ENCODE measurements at places on chromosomes 4 and X.

DNA sequence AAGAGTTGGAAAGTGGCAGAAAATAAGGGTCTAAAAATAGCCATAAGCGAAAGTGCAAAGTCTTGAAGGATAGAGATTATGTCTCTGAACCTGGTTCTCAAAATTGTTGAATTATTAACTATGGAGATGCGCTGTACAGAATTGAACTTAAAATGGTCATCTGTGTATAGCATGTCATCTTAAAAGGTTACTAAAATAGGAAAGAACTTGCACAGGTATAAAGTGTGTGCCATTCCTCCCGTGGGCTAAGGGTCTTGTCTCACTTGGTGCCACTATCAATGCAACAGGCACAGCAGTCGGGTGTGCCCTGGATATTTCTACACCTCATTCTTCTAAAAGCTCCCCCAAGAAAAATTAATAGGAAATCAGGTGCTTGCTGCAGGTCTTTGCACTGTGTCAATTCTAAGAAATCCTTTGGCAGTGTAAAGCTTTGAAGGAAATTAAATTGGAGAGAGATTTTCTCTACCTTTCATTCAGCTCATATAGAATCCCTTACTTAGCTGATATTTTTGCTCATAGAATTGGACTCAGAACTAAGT is 2.4 kb downstream of the SORBS2 start:
- DNase-seq = no peak

- DNase-seq = peak; percentile 28
Measured at GRCh38 chr4:98341309-98341708, 80.1 kb downstream of the RAP1GDS1 start.

DNA sequence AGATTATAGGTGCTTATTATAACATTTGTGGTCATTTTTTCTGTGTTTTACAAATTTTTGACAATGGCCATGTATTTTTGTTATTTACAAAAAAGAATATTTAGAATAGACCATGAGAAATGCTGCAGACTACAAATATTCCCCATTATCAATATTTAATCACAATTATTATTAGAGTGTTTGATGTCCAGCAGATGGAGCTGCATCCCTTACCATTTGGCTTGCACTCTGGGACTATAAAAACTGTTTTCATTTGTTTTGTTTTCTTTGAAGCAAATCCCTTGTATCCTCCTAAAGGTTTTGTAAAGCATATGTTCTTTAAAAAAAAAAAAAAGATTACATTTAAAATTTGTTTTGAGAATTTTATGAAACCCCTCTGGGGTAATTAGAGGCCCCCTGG is 85.6 kb upstream of the CXorf66 start:
- no peak for DNase-seq

DNA sequence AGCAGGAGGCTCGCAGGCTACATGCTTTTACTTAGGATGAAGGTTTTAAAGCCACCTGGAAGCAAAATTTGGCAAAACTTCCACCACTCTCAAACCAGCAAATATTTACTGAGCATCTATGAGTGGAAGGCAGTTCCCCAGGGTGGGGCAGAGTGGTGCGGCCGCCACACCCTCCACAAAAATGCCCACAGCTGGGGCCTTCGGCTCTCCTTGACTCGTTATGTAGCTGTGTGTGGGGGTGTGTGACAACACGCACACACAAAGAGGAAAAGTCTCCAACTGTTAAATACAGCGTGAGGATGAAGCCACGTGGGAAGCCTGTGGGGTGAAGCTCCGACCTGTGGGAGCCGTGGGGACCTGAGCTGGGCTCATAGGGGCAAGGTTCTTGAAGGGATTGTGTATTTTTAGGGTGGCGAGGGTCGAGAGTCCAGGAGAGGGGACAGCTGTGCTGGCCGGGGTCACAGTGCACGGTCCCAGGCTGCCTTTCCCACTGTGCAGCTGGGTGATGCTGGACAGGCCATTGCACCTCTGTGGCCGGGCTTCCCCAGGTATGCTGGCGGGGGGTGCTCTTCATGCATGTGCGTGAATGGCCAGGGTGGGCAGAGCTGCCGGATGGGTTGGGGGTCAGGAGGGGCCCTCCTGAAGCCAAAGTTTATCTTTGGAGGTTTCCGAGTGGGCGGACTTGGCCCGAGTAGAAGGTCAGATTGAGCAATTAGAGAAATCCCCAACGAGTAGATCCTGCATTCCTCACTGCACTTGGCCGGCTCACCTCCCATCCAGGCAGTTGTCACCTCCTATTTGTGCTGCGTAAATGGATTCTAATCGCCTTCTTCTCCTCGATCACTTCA is 25.4 kb downstream of the SORCS2 start:
- DNase-seq = peak; percentile 64

GRCh38 chr4:152424977-152425376 is 110.9 kb downstream of the FBXW7 start:
- DNase-seq = no peak

GRCh38 chr4:186536285-186536684 is 19.1 kb downstream of the MTNR1A start:
- DNase-seq = no peak

GRCh38 chr4:23022032-23022431 is 329.3 kb downstream of the GBA3 start:
- DNase-seq = no peak

DNA sequence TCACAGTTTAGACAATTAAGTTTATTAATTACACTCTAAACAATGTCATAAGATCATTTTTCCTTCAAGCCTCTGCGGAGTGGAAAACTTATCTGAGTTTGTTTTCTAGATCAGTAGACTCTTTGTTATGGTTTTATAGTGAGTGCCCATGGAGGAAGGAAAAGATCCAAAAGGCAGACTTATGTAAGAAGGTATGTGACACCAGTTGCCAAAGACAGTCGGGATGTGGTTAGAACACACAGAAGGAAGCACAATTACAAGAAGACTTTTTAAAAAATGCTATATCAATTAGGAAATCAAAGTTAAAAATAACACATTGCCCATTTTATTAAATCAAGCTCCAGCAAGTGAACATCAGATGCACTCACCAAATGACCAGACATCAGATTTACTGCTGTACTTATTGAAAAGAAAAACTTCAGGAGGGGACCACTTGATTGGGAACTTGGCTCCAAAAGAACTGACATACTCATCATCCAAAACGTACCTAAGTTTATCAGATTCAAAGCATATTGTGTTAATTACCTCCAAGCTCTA is 57.1 kb downstream of the NIPAL1 start:
- DNase-seq = no peak

GRCh38 chr4:37524267-37524666 is 161.9 kb downstream of the RELL1 start:
- no peak for DNase-seq

DNA sequence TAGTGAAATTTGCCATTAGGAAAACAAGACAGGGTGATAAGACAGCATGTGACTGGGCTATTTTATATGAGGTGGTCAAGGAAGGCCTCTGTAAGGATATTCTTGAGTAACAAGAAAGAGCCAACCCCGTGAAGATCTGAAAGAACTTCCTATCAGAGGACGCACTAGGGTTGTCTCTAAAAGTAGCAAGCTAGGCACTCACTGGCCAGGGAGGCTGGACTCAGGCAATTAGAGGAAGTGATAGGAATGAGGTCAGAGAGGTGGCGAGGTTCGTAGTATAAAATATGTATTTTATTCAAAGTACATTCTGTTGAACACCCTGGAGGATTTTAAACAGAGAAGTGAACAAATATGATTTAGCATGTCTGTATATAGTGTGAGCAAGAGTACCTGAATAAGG is 4.6 kb downstream of the BMPR1B start:
- DNase-seq = no peak

- no peak for DNase-seq
Measured at GRCh38 chr4:163353054-163353453, 9.4 kb downstream of the NPY5R start.

DNA sequence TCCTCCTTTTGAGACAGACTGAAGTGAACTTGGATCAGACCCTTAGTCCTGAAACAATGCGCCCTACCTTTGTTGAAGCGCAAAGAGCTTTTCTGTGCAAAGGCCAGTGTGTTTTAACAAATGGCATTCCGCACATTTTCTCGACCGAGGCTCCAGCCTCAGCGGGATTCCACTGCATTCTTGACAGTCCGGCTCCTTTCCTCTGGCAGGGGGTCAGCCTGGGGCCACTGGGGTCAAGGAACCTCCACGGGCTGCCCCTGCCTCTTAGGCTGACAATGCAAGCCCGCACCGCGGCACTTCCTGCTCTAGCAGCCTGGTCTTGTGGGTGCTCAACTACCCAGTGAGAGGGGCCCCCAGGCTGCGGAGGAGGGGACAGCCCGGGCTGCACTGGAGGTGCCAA is 47.2 kb upstream of the TFDP3 start:
- peak; percentile 61 for DNase-seq

- DNase-seq = no peak
Measured at GRCh38 chrX:139192386-139192961, 338.1 kb upstream of the F9 start.

DNA sequence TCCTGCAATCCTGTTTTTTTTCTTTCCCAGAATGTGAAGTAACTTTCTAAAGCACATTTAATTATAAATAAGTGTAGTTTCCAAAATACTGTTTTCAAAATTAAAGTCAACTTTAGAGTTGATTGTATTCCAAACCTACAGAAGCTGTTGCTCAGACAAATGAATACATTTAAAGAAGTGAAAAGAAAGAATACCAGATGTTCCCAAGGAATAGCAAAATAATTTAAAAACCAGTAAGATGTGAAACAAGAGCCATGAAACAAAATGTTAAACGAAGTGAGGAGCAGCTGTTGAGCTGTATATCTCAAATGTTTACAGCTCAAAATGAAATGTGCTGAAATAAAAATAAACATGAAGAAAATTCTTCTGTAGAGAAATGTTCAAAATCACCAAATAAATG is 627.4 kb upstream of the NDST4 start:
- no peak for DNase-seq

GRCh38 chr4:152065545-152065944 is 304.7 kb upstream of the GATB start:
- DNase-seq = no peak

DNA sequence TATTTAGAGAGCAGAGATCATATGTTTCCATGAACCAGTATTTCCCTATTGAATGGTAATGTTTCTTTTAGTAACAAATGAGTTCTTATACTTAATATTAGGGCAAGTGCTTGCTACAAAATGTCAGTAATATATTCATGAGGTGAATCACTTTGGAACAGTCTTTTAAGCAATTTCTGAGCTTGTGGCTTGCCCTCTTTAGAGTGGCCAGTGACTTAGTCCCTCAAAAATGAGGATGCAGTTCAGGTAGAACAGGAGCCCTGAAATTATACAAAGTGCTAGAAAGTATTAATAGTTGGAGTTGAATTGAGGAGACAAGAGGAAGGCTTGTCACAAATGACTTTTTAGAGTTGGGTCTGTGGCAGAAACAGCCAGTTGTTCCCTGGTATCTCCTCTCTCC is 53.4 kb upstream of the PITX2 start:
- no peak for DNase-seq

- DNase-seq = no peak
Measured at GRCh38 chrX:57083143-57083542, 38.2 kb downstream of the SPIN2B start.

DNA sequence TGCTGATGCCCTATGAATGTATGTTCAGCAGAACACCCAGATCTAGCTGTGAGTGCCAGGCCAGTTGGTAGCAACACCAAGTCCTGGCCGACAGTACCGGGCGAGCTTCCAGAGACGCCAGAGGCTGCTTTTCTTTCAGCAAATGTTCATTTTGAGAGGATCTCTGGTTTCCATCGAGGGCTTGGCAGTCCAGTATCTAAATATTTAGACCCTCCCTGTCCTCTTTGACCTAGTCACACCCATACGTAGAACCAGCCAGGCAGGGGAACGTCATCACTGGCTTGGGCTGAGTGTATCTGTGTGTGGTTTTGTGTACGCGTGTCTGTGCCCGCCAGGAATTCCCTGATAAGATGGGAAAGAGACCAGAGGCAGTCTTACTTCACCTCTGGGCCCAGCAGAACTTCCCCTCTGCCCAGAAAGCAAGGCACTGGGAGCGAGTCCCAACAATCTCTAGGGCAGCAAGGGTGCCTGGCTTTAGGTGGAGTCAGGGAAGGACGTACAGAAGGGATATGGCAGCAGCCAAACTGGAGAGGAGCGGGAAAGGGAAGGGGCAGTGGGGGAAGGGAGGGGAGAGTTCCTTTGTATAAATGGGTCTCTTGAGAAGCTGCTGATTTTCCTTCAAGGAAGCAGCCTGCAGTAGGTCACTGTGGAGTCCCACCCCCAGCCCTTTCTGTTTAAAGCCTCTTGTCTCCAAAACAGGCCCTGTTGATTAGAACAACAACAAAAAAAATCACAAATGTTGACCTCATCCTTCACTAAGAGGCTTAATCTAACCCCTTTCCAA is 15.0 kb upstream of the ELF4 start:
- no peak for DNase-seq

DNA sequence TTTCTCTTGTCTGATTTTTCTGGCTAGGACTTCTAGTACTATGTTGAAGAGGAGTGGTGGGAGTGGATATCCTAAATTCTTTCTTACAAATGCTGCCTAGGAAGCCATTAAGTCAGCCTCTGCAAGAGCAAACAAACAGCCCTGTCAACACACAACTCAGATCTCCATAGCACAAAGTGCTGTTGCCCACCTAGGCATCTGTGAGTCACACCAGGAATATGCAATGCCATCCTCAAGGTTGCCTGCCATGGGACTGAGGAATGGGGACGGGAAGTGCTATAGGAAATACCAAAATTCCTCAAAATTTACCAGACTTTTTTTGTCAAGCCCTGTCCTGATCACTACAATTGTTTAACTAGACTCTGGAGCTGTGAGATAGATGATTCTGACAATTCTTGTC is 466.9 kb downstream of the FSTL5 start:
- DNase-seq = no peak

DNA sequence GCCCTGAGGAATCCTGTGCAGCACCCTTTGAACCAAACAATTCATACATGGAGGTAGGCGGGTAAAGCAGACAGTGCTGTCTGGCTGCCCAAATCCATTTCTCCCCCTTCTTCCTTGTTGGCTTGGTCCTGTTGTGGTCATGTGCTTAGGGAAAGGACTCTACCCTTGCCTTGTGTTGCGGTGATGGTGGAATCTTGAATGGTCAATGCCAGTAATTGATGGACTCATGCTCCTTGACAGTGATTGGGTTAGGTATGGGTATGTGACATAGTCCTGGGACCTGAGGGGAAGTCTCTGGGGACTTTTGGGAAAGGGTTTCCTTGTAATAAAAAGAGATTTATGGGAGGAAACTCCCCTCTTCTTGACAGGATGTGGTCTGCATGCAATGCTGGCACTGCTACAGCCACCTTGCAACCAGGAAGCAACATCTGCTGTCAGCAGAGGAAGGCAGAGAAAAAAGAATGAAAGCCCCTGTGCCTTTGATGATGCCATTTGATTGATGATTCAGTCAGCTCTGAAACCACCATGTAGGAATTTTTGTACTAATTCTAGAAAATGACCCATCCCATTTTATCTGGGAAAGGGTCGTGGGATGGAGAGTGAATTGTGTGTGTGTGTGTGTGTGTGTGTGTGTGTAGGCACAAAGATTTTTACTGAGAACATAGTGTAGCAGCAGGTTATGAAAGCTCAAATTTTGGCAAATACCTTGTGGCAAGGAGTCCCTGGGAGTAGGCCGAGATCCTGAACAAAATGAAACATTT is 30.0 kb upstream of the HUWE1 start:
- no peak for DNase-seq

- no peak for DNase-seq
Measured at GRCh38 chrX:29872831-29873230, 342.5 kb upstream of the MAGEB2 start.
